ENCODE measurements at places on chromosomes 11 and 22. TPM values are rescaled to one million over a fixed set of nuclear protein-coding genes. Genes with fewer than 3 reads are reported as not detected.

The TUB gene
- total RNA-seq: 4.3 TPM

The OTOG gene
- total RNA-seq: not detected

The MFNG gene
- total RNA-seq: 7.1 TPM

The AGBL2 gene
- total RNA-seq: 6.8 TPM

The PAMR1 gene
- total RNA-seq: 0.13 TPM

The RASSF10 gene
- not detected for total RNA-seq

The SUSD2 gene
- 10.6 TPM for total RNA-seq

The TEX12 gene
- total RNA-seq: 0.23 TPM

The OR52I1 gene
- not detected for total RNA-seq

The TRIM51 gene
- not detected for total RNA-seq

The MS4A4A gene
- not detected for total RNA-seq

The DDTL gene
- total RNA-seq: not detected

The TEX54 gene
- not detected for total RNA-seq

The SERPINH1 gene
- 89.8 TPM for total RNA-seq

The APOA4 gene
- total RNA-seq: not detected

The LAYN gene
- total RNA-seq: 3.6 TPM

The GLYAT gene
- total RNA-seq: not detected

The TPH1 gene
- 0.05 TPM for total RNA-seq

The MISFA gene
- total RNA-seq: 5.0 TPM

The GRM5 gene
- total RNA-seq: 0.03 TPM

The RAG2 gene
- 0.10 TPM for total RNA-seq

The VSTM5 gene
- total RNA-seq: not detected

The OR51I2 gene
- not detected for total RNA-seq

The GVQW3 gene
- 3.2 TPM for total RNA-seq

The OR4D5 gene
- total RNA-seq: not detected

The P2RY2 gene
- 2.4 TPM for total RNA-seq

The C11orf87 gene
- total RNA-seq: not detected

The KRTAP5-9 gene
- total RNA-seq: not detected

All from Panc1 (cell line).